Kidney epithelial cell (primary cell): ENCODE measurements at places on chromosomes 1 and 21.

DNA sequence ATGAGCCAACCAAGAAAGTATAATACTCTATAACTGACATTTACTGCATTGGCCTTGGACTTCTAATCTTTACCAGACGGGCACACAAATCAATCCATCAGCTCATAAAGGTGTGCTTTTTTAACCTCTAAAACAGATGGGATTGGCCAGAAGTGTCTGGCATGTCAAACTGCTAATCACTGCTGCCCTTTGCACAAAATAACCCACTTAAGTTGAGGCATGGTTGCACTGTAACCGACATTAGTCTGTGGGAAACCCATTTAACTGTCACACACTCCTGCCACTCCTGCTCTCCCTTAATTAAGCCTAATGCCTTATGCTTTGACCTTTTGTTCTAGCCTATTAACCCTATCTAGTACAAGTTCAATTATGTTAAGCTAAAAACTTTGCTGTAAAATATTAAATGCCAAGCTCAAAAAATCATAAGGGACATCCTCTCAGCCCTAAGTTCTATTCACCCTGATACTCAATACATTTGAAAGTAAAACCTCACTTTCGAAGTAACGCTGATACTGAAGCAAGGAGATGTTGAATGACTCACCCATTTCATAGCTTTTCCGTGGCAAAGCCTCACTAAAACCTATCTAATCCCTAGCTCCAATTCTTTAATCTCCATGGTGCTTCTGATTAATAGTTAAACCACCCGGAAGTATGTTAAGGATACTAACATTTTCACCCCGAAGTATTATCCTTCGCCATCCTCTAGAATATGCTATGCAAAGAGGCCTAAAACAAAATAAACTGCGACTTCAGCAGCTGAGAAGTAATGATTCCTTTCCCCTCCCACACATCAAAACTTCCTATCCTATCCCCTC lies 12.9 kb downstream of the NRIP1 start:
- DNase-seq, result no peak

GRCh38 chr1:43902058-43902831 lies 31.4 kb upstream of the ARTN start:
- no peak for DNase-seq

DNA sequence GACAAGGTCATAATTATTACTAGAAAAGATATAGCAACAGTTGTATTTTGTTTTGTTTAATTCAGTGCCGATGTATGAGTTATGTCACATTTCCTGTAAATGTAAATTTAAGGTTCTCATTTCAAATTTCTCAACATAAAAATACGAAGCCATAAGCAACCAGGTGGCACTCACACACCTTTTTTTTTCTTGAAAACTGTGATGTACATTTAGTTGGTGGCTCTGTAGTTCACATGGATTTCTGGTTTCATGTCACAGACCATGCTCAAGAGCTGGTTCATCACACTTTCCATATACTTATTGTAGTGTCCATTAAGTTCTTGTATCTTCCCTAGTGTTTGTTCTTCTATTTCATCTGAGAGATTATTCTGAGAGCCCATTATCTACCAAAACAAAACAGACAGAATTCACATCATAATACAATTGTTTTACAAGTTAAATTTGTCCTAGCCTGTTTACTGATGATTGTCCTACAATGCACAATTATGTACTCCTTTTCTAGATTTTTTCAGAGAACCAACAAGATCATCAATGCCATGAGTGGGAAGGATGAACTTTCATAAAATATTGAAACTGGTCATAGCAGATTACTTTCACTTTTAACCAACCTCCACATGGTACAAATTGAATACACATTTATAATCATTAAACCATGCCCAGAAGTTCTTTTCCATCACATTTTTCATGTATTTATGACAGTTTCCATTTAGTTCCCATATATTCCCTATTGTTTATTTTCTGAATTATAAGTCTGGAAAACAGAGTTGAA lies 17.1 kb downstream of the ATP6V1G3 start:
- DNase-seq, result no peak

DNA sequence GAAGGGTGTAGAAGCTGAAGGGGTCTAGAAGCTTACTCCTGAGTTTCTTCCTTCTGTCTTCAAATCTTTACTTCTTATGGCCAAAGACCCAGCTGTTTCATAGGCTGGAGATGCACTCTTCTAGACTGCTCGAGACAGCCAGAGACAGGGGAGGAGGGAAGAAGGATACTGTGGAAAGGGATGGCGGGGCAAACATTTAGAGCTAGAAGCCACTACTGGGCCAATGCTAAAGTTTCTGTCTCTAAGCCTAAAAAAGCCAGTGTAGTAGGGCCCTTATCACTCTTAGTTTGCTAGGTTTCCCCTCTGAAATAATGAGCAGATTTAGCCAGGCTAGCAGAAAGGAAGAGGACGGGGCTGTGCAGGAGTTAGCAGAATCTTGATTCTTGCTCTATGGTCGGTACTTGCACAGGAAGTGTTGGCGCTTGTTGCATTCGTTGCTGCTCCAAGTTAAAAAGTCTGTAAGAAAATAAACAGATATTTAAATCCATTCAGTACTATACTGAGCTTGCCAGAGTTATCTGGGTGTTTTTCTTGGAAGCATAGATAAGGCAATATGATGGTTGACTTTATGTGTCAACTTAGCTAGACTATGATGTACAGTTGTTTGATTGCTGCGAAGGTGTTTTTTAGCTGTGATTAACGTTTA lies 16.9 kb downstream of the REG4 start:
- no peak for DNase-seq

- DNase-seq, result no peak
Measured at GRCh38 chr1:212457740-212458338, 25.1 kb downstream of the NENF start.

- no peak for DNase-seq
Measured at GRCh38 chr1:208985231-208985630, 598.3 kb upstream of the CAMK1G start.

- DNase-seq, result no peak
Measured at GRCh38 chr1:4422504-4423289, 231.7 kb upstream of the AJAP1 start.

DNA sequence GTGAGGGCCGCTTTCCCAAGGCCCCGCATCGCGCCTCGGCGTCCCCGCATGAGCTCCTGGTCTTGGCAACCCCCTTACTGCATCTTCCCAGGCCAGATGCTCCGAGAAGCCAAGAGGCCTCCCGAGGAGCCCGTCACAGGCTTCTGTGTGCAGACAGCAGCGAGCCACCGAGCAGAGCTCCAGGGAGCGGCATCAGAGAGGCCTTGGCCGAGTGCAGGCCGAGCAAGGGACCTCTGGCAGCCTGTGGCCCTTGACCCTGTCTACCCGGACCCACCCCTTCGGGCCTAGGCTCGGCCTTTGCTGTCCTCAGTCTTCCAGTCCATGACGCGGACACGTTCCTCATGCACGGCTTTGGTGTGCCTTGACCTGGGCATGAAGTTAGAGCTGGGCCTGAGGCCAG lies 63.5 kb downstream of the MORN1 start:
- DNase-seq, result no peak

GRCh38 chr1:36366091-36366661 lies 19.5 kb downstream of the STK40 start:
- DNase-seq, result no peak

DNA sequence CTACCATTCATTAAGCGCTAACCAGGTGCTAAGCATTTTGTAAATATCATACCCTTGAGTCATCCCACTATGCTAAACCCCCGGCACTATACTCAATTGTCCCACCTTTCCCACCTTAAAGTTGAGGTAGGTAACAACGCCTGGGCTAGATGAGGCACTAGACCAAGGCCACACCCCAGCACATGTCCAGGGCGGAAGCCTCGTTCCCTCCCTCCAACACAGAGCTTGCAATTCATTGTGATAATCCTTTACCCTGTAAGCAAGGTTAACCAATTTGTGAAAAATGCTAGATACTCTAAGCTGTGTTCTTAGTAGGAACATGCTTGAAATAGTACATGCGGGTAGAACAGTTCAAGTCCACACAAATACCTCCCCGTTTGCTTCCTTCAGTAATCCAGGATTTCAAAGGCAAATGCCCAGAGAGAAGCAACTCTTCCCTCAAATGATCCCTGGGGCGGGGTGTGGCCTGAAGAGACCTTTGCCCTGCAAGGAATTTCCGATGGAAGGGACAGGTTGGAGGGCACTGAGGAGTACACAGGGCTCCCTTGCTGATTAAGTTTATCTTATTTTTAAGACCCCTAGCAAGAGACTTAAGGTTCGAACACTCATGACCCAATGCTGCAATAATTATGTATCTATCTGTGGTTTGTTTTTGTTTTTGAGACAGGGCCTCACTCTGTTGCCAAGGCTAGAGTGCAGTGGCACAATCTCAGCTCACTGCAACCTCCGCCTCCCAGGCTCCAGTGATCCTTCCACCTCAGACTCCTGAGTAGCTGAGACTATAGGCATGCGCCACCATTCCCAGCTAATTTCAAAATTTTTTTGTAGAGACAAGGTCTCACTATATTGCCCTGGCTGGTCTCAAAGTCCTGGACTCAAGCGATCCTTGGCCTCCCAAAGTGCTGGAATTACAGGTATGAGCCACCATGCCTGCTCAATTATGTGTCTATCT lies 2.6 kb downstream of the RSPH1 start:
- no peak for DNase-seq

DNA sequence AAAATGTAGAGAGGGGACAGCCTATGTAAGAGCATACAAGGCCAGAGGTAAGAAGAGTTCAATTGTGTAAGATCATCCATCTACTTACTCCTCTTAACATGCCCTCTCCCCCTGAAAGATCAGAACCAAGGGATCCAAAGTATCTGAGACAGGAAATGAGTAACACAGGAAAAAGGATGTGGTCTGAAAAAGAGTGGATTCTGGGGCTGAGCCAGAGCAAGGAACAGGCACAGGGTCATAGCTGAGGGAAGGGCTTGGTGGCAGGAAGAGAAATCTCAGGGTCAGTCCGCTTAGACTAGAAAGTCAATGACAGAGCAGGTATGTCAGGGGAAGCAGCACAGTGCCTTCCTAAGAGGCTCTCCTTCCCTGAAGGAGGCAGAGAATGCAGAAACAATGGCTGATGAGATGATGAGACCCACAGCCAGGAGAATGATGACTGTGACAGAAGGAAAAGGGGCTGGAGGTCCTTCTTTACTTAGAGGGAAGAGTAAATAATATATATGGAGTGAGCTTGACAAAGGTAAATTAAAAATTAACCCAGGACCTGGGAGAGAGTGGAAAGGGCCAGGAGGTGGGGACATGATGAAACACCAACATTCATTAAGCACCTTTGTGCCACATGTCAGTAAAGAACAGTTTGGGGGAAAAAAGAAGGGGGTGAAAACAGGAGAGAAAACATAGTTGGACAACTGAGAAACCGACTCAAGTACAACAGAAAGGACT lies 26.2 kb upstream of the A3GALT2 start:
- peak; percentile 74 for DNase-seq
